Anterior cingulate cortex (tissue), 58 donors: ENCODE measurements at places on chromosomes 16 and 17.

DNA sequence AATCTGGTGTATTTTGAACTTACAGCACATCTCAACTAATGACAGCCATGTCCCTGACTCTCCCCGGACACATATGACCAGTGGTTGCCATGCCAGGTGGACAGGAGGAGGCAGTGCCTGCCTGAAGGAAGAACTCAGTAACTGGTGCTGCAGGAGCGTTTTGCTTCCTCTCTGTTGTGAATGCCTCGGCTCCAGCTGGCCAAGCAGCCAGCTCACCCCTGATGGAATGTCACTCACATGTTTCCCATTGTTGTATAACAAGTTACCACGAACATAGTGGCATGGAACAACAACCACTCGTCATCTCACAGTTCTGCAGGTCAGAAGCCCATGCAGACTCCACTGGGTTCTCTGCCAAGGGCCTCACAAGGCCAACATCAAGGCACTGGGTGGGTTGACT lies 20.1 kb upstream of the IRF8 start:
- no peak for DNase-seq

GRCh38 chr17:79842656-79843473 lies 3.6 kb upstream of the CBX4 start:
- DNase-seq: no peak

DNA sequence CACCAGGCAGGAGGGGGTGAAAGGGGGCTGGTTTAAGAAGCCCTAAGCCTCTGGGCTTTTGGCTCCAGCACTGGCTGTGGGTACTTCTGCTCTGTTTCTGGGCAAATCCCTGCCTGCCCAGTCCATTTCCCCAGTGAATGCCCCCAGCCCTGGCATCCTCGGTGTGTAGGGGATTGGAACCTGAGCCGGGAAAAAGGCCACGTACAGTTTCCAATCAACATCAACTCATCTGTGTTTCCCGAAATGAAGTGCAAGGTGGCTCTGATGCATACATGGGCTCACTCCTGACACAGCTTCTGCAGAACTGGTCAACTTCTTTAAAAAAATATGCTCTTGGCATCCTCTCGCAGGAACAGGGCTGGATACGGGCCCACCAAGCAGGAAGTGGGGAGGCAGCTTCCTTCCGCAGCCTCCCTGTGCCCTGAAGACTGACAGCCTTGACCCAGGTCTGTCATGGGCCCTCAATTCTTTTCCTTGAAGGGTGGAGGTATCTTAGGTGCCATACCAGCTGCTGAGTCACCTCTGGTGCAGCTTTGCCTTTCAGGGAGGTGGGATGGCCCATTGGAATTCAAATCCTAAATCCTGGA lies 73.3 kb downstream of the N4BP1 start:
- no peak for DNase-seq

DNA sequence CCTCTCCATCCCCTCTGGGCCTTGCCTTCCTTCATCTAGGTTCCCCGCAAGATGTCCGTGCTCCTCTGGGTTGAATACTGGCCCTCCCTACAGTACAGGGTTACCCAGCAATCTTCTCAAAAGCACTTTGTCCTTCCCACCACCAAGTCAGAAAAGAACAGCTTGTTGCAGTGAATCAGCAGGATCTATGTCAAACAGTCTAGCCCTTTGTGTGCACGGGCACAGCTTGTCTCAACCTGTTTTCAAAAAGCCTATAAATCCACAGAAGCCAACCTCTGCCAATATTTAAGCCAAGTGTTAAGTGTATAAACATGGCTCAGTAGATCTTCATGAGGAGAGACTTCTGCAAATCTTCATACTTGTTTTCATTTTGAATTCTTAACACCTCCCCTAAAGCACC lies 25.2 kb downstream of the C17orf67 start:
- no peak for DNase-seq

DNA sequence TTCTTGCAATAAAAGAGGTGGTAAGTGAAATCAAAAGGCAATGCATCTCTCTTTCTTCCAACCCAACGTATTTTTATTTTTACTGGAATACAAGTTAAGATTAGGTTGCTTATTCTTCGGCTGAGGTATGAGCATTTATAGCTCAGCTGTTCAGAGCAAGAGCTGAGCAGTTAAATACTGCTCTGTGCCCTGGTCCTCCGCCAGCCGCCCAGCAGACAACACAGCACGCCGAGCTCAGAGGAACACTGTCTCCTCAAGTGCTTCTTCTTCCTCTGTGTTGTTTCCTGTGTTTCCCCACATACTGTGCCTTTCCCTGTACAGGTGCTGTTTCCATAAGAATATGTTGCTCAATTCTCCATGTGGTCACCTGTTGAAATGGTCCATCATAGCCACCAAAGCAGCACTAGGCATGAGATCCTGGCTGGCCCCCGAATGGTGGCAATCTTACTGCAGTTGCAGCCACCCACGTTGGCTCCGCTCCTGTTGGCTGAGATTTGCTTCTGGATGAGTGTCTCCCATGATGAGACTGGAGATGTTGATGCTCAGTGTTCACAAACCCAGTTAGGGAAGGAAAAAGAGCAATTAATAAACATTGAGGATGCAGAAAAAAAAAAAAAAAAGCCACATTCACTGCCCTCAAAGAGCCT lies 515.3 kb downstream of the GRIN2A start:
- DNase-seq: no peak

GRCh38 chr17:39231091-39231561 lies 5.4 kb upstream of the STAC2 start:
- no peak for DNase-seq

DNA sequence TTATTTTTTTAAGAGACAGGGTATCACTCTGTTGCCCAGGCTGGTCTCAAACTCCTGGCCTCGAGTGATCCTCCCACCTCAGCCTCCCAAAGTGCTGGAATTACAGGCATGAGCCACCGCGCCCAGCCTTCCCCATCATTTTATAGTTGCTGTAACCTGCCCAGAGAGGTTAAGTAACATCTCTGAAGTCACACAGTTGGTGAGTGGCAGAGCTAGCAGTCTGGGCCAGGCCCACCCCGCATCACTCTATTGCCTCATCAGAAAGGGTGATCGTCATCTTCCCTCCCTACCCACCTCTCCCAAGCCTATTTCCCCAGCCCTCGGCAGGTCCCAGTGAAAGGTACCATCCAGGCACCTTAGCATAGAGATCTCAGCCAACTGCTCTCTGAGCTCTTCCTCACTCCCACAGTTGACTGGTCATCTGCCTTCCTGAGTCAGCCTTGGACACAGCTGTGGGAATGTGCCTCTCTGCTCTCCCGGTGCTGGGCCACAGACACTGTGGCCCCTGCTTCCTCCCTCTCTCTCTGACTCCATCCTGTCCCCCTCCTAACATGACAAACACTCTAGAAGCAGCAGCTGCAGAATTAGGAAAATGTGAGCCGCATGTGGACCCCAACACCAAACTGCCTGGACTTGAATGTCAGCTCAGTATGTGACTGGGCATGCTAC lies 57.1 kb downstream of the SCNN1B start:
- no peak for DNase-seq

DNA sequence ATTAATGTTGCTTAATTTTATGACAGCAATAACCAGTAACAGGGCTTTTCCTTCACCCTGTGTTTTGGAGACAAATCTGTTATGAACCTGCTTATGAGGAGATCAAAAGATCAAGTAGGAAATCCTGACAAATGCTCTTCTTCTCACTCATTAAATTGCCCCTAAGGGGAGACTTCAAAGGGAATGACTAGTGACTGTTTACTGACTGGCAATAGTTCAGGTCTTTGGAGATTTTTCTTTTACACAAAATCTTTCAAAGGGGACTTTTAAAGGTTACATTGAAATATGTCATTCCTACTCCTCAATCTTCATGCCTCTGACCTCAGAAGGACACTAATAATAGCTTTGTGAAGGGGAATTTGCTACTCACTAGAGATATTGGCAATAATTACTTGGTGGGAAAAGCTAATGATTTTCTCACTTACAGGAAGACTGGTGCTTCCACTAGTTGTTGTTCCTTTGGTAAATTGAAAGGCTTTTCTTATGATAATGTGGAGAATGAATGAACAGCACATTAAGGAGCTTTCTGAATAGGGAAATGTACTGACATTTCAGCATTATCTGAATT lies 292.9 kb upstream of the CA10 start:
- DNase-seq: no peak

- DNase-seq: no peak
These were observed 1.8 kb downstream of the POLR3E start for GRCh38 chr16:22299036-22299435.

DNA sequence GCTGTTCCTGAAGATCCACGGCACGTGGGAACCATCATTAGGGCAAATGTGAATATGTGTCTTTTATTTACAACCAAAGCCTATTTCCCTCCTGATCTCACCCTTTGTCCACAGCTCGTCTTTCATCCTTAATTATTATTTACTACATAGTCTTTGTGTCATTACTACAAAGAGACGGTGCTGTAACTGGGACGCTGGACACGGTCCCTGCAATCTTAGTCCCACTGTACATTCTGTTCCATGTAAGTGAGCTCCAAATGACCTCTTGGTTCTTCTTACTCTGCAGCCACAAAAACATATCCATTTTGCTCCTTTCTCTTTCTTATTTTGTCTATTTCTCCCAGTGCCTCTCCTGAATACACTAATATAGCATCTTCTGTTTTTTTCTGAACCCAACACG lies 12.7 kb upstream of the KRT23 start:
- no peak for DNase-seq

- DNase-seq: no peak
These were observed 132.6 kb downstream of the SNX11 start for GRCh38 chr17:48240122-48240521.

DNA sequence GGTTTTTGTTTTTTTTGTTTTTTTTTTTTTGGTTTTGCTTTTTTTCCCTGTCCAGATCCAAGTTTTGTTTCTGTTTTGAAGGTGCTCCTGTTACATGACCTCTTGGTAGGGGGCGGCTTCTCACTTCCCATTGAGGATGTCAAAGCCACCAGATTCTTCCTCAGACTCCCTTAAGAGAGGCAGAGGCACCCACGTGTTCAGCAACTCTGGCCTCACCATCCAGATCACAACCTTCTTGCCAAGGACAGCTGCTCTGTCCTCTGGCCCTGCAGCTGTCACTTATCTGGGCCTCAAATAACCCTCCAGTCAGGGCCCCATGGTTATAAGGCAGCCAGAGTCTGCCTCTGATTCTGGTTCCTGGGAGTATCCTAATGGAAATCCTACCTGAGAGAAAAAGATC lies 208.5 kb downstream of the STX8 start:
- DNase-seq: no peak

DNA sequence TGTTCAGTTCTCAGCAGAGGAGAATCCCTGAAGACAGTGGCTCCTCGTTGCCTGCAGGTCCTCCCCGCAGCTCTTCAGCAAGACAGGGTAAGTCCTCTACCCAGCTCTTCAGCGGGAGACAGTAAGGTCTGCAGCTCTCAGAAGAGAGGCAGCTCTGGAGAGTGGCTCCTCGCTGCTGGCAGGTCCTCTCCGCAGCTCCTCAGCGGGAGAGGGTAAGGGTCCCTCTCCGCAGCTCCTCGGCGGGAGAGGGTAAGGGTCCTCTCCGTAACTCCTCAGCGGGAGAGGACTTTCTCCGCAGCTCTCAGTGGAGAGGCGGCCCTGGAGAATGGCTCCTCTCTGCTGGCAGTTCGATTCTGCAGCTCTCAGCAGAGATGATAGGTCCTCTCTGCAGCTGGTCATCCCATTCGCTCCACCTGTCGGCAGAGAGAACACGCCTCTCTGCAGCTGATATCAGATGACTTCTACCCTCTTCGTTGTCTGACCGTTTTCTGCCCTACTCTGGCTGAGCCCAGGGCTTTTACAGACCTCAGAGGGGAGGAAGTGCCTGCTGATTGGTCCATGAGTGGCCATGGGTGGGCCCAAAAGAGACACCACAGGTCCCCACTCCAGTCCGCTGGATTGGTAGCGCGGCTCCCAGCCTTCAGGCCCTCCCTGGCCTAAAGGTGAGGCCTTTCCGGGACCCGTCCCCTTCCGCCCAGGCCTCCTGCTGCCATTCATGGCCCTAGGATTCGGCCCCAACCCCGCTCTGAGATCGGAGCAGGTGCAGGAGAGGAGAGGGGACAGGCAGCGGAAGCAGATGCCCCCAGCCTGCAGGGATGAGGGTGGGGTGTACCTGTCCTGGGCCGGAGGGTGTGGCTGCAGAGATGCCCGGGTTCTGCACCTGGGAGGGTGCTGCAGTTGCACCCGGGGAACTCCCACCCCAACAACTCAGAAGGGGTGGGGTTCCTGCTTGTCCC lies 11.9 kb upstream of the SHCBP1 start:
- no peak for DNase-seq

DNA sequence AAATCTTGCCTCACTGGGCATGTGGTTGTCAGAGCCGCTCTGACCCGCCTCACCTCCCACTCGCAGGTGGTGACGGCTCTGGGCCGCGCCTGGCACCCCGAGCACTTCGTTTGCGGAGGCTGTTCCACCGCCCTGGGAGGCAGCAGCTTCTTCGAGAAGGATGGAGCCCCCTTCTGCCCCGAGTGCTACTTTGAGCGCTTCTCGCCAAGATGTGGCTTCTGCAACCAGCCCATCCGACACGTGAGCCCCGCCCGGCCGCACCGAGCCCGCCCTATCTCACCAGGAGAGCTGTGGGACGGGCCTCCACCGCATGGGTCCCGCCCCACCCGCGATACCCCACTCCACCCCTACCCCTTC lies 4.0 kb downstream of the TGFB1I1 start:
- no peak for DNase-seq

GRCh38 chr16:54144572-54144947 lies 142.0 kb downstream of the IRX3 start:
- no peak for DNase-seq

- DNase-seq: no peak
These were observed 23.8 kb downstream of the TMEM94 start for GRCh38 chr17:75480281-75480680.

DNA sequence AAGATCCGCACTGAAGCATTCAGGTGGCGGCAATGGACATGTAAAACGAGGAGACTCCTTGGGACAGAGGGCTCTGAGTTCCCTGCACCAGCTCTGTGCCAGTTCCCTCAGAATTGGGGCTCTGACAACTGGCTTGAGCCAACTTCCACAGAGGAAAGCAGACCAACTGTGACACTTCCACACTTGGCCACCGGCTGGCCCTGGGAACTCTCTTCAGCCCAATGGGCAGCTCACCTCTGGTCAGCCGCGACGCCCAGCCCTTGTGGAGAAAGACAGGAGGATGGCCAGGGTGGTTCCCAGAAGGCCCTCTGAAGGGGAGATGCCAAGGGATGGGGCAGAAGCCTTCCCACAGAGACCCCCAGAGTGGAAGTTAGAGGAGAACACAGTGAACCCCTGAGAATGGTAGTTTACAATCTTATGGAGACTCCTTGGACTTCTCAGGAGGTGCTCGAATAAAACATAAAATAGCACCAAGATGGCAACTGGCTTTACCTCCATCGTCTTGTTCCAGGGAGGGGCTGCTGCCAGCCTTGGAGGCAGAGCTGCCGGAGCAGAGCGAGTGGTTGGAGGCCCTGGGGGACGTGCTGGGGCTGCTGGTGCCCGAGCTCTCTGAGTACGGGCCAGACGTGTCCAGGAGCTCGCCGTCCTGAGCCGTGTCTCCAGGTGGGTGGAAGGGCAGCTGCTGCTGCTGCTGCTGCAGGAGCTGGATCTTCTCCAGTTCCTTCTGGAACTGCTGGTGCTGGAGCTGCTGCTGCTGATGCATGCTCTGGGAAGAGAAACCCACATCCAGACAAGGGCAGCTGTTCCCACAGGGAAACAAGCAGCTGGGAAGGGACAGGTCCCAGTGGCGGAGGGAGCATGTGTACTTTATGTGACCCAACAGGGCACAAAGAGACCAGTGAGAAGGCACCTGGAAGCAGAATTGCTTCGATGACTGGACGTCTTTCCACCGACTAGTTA lies 35.0 kb upstream of the ICAM2 start:
- DNase-seq: no peak
